ENCODE measurements at places on chromosomes 5 and 9.

DNA sequence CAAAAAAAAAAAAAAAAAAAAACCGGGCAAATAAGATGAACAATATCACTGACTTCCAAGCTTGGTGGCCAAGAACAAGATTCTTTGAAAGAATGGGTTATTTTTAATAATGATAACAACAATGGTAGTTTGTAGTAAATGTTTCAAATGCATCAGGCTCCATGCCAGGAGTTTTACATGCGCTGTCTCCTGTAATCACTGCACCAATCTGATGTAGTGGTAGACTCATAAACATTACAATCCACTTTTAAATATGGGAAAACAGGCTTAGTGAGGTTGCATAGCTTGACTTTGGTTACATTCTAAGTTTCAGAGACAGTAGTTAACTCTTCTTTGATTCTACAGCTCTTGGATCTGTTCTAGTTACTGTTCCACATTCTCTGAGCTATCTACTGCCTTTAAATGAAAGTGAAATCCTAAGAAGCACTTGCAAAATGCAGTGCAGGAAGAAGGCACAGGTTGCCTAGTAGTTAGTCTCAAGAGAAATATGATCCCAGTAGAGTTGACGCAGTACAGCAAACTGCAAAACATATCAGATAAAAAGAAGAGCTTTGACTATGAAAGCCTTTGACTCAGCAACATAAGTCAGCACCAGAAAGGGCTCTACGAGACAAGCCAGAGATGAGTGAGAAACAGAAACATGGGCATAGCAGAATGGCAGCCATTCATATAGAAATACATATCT is 62.1 kb downstream of the PDE4D start:
- no peak for DNase-seq

DNA sequence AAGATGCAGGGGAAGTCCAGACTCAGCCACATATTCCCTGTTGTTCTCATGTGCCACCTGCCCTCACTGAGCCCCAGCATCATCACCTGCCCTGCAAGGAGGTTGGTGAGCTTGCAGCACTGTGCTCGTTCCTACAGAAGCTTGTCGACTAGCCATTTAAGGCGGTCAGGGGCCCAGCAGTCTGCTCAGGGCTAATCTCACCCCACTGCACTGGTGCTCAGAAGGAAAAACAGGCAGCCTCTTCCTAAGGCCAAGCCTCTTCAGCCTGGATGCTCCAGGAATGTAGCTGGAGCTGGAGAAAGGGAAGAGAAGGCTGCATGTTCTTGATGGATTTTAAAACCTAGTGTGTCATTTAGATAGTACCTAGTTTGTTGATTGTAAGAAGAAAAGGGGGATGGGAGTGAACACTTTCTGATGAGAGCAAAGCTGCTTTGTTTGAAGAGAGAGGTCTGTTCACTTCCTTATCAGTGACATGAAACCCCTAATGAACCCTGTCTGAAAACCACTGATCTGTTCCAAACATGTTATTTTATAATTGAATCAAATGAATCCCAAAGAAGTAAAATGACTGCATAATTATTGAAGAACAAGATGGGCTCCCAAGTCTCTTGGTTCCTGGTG is 10.6 kb upstream of the ASPN start:
- DNase-seq: no peak

GRCh38 chr5:127863610-127864395 is 160.6 kb downstream of the CCDC192 start:
- no peak for DNase-seq

- no peak for DNase-seq
Observed at GRCh38 chr9:27348785-27349697, 52.1 kb upstream of the EQTN start.

DNA sequence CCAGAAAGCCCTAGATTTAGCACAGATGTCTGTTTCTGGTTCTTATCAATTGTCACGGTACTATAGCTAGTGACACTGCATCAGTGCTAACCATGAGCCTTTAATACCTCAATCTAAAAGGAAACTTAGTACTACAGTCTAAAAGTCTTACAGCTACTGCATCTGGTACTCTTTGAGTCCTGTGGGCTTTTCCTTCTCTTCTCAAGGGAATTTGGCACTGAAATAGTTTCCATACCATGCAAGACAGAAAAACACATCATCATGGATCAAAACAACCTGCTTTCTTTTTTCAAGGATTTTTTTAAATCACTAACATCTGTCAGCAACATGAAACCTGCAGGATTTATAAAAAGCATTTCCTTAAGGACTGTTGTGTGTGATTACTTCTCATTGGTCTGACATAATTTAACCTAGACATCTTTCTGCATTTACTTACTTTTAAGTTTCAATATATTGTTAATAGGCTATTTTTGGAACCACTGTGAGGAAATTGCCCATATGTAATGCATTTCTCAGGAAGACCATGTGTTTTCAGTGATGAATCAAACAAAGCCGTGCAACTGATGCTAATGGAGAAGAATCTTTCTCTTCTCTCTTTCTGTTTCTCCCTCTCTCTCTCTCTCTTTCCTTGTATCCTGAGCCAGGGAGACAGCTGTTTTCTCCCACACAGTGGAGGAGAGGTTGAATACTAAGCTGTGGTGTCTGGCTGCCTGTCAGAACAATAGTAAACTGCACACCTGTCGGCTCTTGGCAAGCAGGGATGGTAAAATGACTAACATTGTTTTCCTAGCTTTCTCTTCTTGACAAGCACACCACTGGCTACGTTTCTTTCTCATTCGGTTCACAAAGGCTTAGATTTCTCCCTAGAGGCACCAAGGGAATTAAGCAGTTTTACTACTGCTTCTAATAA is 273.4 kb downstream of the CSNK1G3 start:
- no peak for DNase-seq

GRCh38 chr5:169626779-169627178 is 10.3 kb upstream of the DOCK2 start:
- DNase-seq: no peak

DNA sequence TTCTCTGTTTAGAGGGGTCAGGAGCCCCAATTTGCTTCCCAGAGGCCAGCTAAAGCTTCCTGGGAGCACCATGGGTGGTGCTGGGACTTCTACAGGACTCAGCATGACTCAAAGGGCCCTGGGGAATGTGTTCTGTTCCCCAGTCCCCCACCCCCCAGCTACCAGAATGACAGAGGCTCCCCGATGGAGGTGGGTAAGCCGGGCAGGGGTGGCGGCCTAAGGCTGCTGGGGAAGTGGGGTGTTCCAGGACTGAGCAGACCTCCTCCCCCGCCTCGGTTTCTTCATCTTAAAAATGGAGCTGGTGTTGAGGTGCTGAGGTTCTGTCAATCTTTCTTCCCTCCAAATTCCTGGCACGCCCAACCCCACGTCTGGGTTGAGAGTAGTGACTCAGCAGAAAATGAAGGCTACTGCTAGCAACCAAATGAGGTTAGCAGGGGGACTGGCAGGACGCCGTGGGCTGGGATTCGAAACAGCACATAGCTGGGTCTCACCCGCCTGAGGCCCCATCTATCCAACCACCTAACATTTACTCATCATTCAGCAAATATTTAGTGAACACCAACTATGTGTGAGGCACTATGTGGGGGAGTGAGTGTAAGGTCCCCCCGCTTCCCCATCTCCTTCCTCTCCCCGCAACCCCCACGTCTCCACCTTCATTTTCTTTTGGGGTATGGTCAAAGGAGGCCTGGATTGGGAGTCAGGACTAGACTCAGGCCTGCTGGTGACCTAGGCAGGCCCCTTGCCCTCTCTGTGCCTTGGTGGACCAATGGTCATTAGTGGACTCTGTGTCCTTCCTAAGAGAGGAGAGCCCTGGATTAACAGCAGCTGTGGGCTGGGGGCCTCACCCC is 50.2 kb downstream of the C9orf50 start:
- no peak for DNase-seq

DNA sequence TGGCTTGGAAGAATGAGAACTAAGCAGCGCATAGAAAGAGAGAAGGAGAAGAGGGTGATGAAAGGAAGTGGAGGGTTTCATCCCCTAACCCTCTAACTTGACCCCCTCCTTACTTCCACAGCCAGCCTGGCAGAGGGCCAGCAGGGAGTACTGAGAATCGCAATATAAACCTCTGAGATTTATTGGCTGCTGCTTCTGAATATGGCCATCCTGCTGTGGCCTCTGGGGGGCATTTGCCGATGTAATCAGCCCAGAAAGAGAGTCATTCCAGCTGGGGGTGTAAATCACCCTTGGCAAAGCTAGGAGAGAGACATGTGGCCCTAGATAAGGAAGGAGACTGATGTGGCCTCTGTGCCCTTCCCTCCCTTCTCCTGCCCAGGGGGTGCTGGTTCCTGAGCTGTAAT is 960 bp upstream of the GFRA3 start:
- no peak for DNase-seq

GRCh38 chr9:122209451-122209850 is 19.3 kb downstream of the LHX6 start:
- DNase-seq: no peak

GRCh38 chr9:13728131-13728530 is 448.6 kb upstream of the MPDZ start:
- DNase-seq: no peak

DNA sequence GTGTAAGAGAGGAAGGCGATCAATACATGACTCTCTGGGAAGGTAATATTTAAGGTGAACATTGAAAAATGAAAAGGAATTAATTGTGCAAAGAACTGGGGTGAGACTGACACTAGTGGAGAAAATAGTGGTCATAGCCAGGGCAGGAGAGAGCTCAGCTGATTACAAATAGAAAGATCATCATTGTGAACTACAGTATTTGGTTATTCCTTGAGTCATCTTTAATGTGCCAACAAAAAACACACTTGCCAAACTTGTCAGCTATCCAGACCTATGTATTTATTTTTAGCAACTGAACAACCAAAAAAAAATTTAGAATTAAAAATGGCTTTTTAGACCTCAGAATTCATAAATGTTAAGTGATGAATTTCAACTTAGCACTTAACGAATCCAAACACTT is 749.8 kb upstream of the CDH9 start:
- DNase-seq: no peak

GRCh38 chr9:1941989-1942388 is 73.2 kb upstream of the SMARCA2 start:
- no peak for DNase-seq

DNA sequence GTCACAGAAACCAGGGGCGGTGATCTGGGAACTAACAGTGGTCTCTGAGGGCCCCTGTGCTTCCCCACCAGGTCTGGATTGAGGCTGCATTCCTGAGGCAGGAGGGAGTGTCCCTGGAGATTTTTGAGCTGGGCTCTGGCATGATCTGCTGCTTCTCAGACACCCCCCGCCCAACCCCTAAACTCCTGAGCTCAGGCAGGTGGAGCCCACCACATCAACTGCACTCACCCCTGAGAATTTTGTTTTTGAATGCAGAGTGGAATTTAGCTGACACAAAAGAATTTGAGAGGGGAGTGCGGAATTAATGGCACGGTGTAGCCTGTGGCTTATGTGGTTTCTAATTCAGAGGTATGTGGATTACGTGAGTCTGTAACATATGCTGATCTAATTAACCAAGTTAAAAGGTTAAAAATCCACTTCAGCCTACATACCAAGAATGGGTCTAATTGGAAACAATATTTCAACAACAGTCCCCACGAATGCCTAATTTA is 23.9 kb upstream of the CTSL start:
- DNase-seq: no peak

DNA sequence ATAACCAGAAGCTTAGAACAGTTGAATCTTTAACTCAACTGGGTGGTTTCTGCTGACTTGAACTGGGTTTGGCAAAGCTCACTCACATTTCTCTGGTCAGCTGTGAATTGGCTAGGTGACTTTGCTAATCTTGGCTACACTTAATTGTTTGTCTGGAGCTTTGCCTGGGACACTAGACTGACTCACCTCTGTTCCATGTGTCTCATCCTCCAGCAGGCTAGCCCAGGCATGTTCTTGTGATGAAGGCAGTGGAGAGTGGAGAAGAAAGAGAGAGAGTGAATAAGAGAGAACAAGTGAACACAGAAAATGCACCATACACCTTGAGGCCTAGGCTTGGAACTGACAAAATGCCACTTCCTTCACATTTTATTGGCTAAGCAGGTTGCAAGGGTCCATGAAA is 32.6 kb downstream of the SPATA31D1 start:
- DNase-seq: no peak

DNA sequence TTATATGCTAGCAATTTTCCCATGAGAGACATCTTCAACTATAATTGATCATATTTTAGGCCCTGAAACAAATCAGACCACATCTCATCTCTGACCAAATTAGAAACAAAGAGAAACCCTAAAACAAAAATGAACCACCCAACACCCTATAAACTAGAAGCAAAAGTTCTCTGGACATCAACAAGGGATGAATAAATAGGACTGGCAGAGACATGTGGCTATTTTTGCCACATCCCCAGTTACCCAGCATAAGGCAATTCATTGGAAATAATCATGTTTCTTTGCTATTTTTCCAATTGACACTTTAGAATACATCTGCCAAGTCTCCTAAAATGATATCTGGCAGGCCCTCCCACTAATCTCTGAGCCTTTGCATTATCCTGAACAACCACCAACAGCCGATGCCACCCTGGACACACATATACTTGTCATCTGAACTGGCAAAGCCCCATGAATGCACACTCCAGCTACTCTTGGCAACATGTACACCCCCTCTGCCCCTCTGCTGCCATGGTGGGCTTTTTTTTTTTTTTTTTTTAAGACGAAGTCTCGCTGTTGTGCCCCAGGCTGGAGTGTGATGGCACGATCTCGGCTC is 53.5 kb upstream of the EQTN start:
- DNase-seq: no peak

- no peak for DNase-seq
Observed at GRCh38 chr9:35341585-35341984, 148.3 kb upstream of the RUSC2 start.

- no peak for DNase-seq
Observed at GRCh38 chr5:116370886-116371285, 203.7 kb downstream of the SEMA6A start.

DNA sequence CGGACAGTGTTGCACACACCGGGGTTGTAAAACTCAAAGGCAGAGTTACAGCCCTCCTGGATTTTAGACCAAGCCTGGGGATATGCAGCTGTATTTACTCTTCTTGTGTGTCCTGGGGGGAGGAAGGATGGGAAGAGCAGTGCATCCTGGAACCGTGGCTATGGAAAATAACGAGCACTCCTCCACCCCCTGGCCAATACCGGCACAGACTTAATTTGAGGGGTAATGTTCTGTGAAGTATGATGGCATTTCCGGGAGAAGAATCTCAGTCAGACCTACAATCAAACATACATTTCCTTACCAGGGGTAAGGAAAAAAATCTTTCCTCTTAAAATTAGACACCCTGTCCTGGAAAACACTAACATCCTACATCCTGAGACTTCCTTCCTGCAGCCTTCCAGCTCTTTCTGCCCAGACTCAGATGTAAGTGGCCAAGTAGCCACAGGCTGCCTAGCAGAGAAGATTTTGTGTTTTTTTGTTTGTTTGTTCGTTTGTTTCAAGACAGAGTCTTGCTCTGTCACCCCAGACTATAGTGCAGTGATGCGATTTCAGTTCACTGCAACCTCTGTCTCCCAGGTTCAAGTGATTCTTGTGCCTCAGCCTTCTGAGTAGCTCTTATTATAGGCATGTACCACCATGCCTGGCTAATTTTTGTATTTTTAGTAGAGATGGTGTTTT is 11.0 kb upstream of the ERMP1 start:
- no peak for DNase-seq

- no peak for DNase-seq
Observed at GRCh38 chr5:121596882-121597281, 254.8 kb upstream of the FTMT start.

GRCh38 chr5:142529626-142530278 is 156.1 kb downstream of the FGF1 start:
- no peak for DNase-seq

- no peak for DNase-seq
Observed at GRCh38 chr5:133287500-133287899, 235.7 kb downstream of the HSPA4 start.

GRCh38 chr5:177008716-177009115 is 2.1 kb upstream of the UIMC1 start:
- no peak for DNase-seq
